LNCaP clone FGC (cell line): ENCODE measurements at places on chromosomes 12 and 14.

DNA sequence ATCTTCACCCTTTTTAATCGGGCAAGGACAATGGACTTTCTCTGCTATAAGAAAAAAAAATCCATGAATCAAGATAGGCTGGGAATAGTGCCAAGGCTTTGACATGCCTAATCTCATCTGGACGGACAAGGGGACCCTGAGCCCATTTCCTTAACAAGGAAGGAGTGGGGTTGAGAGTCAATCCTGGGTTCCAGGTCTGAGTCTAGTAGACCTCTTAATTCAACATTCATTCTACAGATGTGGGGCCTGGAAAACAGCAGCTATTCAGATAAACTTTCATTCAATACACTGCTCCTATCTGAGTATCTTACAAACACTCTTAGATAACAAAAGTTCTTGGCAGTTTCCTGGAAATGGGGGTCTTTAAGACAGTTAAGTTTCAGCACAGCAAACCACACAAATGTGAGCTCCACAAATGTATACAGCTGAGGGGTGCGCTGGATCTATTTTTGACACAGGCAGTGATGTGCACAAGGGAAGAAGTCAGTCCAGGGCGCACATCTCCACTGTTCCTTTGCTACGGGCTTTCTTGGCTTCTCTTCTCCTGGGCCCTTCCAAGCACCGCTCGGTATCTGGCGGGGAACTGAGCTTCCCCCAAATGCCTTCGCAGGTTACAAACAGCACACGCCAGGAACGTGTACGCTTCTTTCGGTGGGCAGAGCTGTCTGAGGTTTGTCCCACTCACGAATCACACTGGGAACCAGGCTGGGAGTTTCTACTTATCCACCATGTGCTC is 82.2 kb upstream of the GPR68 start:
- no peak for DNase-seq

DNA sequence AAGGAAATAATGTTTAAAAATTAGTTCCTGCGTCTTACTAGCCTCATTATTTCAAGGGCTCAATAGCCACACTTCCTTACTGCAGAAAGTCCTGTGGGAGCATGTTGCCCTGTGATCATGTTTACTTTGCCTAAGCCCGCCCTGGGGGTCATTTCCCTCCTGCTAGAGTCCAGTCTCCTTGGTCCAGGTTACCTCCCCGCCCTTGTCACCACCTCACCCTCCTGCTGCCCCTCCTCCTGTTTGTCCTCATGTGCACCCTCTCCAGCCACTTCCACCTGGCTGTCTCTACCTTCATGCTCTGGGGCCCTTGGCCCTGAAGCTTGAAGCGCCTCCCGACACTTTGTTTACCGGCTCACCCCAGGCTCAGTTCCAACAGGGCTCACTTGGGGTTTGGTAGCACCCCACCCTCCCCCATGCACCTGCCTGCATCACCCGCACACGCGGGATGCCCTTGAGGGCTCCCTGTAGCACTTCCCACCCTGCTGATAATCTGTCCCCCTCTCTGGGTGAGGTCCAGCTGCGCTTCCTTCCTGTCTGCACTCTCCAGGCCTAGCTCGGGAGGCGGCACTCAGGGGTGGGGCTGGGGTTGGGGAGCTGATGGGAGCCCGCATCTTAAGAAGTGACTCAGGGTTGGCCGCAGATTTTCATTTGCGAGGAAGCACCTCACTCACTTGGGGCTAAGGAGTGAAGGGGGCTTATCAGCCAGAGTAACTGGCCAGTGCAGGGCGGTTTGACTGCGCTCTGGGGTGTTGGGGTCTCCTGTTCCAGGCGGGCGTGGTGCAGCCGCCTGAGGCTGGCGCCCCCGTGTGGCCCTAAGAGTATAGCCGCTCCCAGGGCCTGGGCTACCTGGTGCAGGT is 40.1 kb downstream of the SMIM41 start:
- DNase-seq, result no peak

DNA sequence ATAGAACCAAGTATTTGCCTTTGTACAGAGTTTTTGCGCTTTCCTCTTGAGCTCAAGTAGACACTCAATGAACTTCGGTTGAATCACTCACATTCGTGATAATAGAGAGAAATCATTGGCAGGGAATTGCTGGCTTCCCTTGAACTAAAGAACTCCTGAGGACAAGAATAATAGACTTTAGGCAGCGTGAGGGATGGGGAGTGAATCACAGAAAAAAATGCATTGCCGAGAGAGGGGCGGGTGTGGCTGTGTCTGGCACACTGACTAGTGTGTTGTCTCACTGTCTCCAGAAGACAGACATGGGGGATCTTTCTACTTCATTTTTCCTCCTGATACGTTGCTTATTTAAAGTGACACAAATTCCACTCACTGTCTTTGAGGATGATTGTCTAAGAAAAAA is 805.2 kb downstream of the BCL11B start:
- DNase-seq, result no peak

DNA sequence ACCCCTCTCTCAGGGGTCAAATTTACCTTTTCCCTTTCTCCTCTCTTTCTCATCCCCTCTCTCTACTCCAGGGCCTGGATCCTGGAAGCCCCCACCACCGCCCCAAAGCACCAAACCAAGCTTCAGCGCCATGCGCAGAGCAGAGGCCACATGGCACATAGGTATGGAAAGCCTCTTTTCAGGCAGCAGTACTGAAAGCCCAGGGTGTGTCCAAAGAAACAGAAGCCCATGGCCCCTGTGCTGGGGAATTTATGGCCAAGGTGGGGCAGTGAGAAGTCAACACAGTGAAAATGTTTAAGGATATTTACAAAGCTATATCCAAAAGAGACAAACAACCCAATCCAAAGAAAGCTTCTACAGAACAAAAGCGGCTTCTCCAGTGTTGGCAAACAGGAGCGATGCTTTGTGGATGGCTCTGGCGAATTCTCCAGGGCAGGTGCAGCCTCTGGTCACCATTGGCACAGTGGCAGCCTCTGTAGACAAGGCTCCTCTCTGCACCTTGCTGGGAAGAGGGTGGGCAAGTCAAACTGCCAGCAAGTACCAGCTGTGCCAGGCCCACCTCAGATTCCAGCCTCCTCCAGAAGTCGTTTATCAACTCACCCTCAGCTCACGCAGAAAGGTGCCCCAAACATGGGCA is 4.7 kb upstream of the CPNE6 start:
- no peak for DNase-seq

DNA sequence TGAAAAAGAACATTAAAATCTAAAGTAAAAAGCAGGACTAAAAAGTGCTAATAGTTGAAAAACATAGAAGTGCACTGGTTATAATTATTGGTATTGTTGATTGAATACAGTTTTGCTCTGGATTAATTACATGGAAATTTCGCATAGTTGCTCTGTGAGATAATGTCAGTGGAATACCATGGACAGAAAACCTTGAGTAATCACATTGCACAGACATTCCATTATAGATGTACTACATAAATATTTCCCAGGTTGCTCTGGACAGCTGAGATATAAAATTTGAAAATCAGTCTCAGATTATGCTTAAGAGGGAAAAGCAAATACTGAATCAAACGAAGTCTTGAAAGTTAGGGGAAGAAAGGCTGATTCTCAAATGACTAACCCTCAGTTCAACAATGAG is 439.3 kb upstream of the FLRT2 start:
- no peak for DNase-seq

DNA sequence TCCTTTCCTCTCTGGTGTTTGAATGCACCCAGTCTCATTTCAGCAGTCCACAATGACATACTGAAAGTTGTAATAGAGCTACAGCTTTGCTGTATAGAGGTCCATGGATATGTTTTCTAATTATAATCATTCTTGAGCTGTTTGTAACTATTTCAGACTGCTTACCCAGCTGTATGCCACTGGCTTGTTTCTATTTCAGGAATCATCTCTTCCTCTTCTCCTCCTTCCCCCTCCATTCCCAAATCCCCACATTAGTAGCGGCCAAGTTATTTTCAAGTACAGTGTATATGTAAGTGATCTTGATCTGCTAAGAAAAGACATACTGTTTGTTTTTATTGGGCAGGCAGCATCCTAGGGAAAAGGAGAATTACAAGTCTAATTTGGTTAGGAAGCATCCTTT is 775.0 kb downstream of the DIO2 start:
- DNase-seq, result no peak

DNA sequence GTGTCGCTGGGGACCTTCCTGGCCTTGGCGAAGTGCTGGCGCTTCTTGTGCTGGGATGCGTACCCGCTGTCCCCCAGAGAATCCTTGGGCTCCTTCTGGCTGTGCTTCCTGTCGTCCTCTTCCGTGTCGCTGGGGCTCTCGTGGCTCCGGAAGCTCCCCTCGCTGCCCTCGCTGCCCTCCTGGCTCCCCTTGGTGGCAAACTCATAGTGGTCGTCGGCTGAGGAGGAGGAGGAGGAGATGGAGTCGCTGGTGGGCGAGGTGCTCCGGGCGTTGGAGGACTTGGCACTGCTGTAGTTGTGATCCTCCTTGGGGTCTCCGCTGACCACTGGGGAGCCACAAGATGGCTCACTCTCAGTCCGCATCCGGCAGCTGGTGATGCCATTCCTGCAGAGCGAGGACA is 254.4 kb downstream of the FOXN3 start:
- DNase-seq, result no peak

DNA sequence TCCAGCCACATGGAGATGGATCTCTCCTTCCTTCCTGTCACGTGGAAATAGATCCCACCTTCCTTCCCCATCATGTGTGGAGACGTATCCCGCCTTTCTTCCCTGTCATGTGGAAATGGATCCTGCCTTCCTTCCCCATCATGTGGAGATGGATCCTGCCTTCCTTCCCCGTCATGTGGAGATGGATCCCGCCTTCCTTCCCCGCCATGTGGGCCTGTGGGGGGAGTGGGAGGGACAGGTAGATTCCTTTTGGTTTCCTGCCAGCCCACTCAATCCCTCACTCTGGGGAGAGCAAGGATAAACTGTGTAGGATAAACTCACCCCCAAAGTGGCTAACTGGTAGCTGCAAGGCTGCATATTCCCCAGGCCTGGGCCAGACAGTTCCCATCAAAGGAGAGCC is 31.7 kb upstream of the TDRD9 start:
- DNase-seq, result no peak

- DNase-seq, result peak; percentile 38
These were observed 83.5 kb downstream of the RIMBP2 start for GRCh38 chr12:130632642-130633041.

DNA sequence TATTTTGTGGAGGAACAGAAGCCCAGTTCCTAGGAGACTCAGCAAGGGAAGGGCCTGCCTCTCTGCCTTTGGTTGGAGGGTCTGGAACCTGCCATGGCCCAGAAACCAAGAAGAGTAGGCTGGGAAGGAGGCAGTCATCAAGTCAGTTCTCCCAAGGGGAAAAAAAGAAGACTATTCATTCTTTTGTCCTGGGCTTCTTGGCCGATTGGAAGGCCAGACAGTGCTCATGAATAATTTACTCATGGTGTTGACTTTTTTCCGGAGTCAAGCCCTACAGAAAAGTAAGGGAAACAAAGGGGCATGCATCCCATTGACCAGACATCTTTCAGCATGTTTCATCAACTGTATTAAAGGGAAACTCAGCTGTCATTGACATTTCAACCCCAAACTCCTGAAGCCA is 168.1 kb downstream of the PRKCH start:
- no peak for DNase-seq

DNA sequence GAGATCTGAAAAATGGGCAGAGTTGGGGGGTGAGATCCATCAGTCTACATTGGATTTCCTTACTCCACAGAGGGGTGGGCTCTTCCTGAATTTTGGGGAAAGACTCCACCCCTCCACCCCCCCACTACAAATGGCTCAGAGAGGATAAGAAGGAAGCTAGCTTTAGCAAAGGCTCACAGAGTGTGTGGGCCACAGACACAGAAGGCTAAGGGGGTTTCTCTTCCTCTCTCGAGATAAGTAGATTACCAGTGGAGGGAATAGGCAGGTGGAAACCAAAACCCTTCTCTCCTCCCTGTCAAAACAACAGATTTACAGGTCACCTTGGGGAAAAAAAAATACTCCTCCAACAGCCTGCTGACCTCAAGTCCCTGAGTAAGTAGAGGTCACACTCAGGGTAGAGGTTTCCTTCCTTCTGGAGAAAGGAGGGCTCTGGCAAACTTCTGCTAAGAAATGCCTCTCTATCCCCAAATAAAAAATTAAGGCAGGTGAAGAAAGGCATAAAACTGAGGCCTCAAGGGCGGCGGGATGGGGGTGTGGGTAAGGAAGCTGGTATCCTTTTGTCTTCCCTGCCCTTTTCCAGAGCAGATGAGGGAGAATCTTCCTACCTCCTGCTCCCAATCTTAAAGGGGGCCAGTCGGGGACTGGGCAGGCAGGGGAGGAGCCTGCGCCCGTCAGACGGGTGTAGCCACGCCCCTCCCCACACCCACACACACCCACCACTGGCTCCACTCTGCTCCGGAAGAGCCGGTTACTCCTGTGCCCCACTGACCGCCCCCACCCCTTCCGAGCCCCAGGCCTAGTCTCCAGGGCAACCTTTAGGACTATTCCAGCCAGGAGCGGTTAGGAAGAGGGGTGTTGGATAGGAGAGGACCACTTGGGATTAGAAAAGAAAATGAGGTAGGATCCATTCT is 1.9 kb upstream of the BAZ2A start:
- DNase-seq, result no peak

DNA sequence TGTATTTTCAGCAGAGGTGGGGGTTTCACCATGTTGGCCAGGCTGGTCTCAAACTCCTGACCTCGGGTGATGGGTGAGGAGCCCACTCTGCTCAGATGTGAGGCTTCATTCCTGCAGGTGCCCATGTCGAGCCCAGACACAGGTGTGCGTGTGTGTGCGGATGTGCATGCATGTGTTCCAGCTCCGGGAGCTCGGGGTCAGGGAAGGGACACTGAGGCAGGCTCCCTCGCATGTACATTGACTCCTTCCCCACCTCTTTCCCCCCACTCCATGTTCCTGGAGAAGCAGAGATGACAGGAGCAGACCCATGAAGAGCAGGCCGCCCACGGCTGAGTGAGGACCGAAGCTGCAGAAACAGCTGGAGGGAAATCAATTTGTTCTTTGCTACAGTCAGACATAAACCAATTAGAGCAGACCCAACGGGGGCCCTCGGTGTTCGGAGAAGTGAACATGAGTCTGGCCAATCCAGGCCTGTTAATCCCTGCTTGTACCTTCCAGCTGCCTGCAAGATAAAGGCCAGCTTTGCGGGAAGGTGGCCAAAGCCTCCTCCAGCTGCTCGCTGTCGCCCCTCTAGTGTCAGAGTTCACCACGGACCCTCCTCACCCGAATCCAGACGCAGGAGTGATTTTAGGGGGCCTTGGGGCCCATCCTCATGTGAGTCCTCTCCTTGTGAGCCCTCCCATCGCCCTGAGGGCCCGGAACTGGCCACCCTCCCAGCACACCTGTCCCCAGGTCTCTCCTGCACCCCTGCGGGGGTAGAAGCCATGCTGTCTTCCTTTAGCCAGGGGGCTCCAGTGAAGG is 321.0 kb upstream of the RTL1 start:
- DNase-seq, result no peak

- DNase-seq, result peak; percentile 41
These were observed 381.1 kb downstream of the SEC23A start for GRCh38 chr14:38721822-38722431.
